ENCODE measurements at places on chromosomes 7 and 10.

GRCh38 chr7:79683916-79684315, 230.4 kb upstream of the MAGI2 start:
- no peak for DNase-seq

DNA sequence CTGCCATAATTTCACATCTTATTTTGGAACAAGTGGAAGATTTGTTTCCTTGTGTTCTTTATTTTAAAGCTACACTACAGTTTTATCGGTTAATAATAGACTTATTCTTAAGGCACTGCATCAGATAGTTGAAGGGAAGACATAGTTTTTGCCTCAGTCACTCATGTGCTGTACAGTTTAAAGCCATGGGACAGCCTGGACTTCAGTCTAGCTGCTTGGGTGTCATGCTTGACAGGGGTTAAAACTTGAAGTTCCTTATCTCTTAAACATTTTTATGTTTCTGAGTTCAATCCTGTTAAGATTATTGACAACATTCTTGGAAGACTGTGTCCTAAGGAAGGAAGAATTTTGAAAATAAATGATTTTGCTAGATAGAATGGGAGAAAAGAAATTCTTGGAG, 49.7 kb downstream of the PPP1R9A start:
- DNase-seq, result no peak

GRCh38 chr7:74068378-74069085, 15.1 kb upstream of the LIMK1 start:
- DNase-seq, result no peak

DNA sequence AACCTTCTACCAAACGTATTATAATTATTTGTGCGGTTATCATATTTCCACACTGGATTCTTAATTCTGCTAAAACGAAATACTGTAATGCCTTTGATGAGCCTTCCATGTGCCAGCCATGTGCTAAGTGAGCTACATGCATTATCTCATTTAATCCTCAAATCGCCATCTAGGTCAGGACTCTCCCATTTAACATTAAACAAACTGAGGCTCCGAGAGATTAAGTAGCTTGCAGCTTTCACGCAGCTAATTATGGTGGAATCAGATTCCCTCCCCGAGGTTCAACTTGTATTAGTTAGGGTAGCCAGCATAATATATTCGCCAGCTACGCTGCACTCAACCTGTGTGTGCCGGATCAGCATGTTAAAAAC, 798 bp upstream of the TSPAN33 start:
- DNase-seq, result no peak

Data from GM06990 (cell line).